A673 (cell line): ENCODE measurements at places on chromosomes 12 and 14.

DNA sequence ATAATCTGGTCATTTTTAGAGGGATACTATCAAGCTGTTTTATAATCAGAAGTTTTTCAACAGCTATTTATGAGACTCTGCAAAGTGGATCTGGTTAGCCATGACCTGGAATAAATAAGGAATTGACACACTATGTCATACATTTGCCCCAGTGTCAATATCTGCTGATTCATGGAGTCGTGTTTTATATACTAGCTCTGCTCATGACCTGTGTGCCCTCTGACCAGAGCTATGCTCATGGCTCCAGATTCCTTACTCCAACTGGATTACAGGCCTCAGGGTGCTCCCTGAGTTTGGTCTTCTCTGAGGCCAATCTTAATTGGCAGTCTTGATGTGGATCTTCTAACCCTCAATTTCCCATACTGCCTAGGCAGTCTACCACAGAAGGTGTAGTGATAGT lies 141.1 kb downstream of the FOXA1 start:
- no peaks in the 10 kb centered on the region for H3K36me3 ChIP-seq
- H3K4me3 ChIP-seq = no peak overlapping the region
- H3K27me3 ChIP-seq = no peaks in the 10 kb centered on the region
- H3K27ac ChIP-seq = no peak overlapping the region

- no peaks in the 10 kb centered on the region for H3K36me3 ChIP-seq
- H3K27me3 ChIP-seq = peaks cover 100% of the 10 kb centered on the region
- H3K4me3 ChIP-seq = no peak overlapping the region
Observed at GRCh38 chr14:36521598-36522345, 1.7 kb upstream of the NKX2-1 start.

GRCh38 chr14:66471584-66471983 lies 14.6 kb upstream of the CCDC196 start:
- no peaks in the 10 kb centered on the region for H3K4me1 ChIP-seq
- no peak for DNase-seq
- no peak overlapping the region for H3K27ac ChIP-seq
- H3K4me3 ChIP-seq = no peak overlapping the region
- no peaks in the 10 kb centered on the region for H3K36me3 ChIP-seq

- no peak overlapping the region for H3K27ac ChIP-seq
- no peak overlapping the region for H3K4me3 ChIP-seq
- H3K4me1 ChIP-seq = peaks cover 13% of the 10 kb centered on the region
- no peaks in the 10 kb centered on the region for H3K36me3 ChIP-seq
- no peaks in the 10 kb centered on the region for H3K27me3 ChIP-seq
Observed at GRCh38 chr12:93323625-93324329, 53.9 kb upstream of the NUDT4 start.

DNA sequence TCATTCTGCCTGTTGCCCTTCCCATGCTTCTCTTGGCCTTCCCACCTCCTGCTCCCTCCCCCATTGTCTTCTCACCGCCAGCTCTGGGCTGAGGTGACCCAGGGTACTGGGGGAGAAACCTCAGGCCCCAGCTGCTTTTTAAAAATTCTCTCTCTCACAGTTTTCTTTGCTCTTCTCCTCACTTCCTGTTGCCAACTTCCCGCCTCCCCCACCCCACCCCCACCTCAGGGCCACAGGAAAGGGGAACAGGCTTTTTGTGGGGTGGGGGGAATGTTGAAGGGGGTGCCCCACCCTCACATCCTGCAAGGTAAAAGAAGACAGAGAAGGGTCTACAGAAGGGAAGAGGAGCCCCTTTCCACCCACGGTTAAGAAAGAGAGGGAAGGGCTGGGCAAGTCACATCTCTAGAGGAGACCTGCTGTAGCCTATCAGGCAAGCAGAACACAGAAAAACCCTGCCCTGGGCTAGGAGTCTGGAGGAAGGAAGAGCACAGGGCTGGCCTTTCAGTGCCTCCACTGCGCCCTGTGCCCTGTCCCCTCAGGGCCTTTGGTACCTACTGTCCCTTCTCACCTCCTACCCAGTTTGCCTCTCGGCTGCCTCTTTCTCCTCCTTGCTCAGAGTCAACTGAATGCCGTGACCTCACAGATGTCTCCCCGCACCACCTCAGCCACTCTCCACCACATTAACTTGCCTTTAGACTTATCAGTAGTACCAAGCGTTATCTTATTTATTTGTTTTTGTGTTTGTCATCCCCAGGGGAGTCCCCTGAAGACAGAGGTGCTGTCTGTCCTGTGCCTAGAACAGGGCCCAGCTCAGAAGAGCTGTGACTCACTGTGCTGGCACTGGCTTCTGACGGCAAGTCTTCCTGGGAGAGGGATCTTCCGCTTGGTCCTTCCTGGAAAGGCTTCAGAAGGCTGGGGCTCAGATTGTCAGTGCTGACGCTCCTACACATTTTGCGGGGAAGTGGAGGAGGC lies 1.7 kb downstream of the ARHGAP9 start:
- H3K27ac ChIP-seq = no peak overlapping the region
- H3K36me3 ChIP-seq = no peaks in the 10 kb centered on the region
- no peak for DNase-seq
- H3K27me3 ChIP-seq = peaks cover 29% of the 10 kb centered on the region

DNA sequence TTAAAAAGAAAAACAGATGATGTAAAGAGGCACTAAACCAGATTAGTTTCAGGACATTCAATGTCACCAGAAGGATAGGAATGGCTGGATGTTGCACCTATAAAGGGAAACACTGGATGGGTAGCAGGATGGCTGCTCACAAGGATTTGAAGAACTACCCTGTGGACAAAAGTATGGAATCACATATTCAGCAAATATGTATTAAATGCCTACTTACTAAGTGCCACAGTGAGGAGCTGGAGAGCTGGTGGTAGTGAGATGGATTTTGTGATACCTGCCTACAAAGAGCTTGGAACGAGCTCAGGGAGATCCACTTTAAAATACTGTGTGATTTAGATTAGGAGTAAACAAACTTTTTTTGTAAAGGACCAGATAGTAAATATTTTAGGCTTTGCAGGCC lies 316.2 kb downstream of the PAWR start:
- H3K36me3 ChIP-seq = peaks cover 4% of the 10 kb centered on the region
- peaks cover 31% of the 10 kb centered on the region for H3K4me1 ChIP-seq
- H3K27ac ChIP-seq = no peak overlapping the region
- DNase-seq = no peak
- H3K4me3 ChIP-seq = no peak overlapping the region
- no peaks in the 10 kb centered on the region for H3K27me3 ChIP-seq

- H3K27ac ChIP-seq = no peak overlapping the region
- no peaks in the 10 kb centered on the region for H3K36me3 ChIP-seq
- DNase-seq = peak; percentile 86
- no peak overlapping the region for H3K4me3 ChIP-seq
Observed at GRCh38 chr14:33406766-33407165, 468.1 kb downstream of the NPAS3 start.

- no peaks in the 10 kb centered on the region for H3K27me3 ChIP-seq
- H3K36me3 ChIP-seq = no peaks in the 10 kb centered on the region
- H3K4me3 ChIP-seq = no peak overlapping the region
- no peak for DNase-seq
- H3K4me1 ChIP-seq = no peaks in the 10 kb centered on the region
- H3K27ac ChIP-seq = no peak overlapping the region
Observed at GRCh38 chr14:73251516-73252215, 14.4 kb downstream of the PAPLN start.
